ENCODE measurements at places on chromosomes 1 and 21. TPM values are rescaled to one million over a fixed set of nuclear protein-coding genes. Genes with fewer than 3 reads are reported as not detected.

CFAP141 gene
- not detected for total RNA-seq

GRCh38 chr1:103162360-103162759, 54.0 kb upstream of the COL11A1 start:
- no peak for DNase-seq

DNA sequence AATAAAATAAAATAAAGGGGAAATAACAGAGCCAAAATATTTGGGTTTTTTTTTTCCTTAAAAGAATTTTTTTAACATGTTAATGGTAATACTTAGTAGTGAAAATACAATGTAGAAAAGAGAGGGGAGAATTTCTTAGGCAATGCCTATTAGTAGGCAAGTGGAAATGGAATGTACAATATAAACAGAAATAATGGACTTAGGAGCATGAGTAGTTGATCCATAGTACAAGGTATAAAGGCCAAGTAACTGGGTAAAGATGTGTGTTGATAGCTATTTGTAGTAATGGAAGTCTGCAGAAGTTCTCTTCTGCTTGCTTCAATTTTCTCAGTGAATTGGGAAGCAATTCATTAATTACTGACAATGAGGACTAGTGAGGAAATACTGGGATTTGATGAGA, 34.4 kb downstream of the TESK2 start:
- no peak for DNase-seq

DNA sequence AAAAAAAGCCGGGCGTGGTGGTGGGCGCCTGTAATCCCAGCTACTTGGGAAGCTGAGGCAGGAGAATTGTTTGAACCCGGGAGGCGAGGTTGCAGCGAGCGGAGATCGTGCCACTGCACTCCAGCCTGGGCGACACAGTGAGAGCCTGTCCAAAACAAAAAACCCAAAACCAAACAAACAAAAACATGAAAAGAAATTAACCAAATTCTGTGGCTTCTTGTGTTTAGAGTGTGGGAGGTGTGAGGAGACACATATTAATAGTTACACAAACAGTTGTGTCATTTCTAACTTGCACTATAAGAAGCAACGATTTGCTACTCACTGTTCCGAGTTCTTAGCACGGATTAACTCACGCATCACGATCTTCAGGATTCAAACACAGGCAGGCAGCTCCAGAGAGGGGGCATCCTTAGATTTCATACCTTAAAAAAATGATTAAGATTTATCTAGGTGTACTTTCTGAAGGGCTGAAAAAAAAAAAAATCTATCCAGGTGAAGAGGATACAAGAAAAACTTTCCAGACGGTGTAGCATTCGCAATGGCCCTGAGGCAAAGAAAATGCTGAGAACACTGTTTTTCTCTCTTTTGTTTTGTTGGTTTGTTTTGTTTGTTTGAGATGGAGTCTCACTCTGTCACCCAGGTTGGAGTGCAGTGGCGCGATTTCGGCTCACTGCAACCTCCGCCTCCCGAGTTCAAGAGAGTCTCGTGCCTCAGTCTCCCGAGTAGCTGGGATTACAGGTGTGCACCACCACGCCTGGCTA, 713 bp upstream of the HMGCL start:
- no peak for DNase-seq

FCRL2 gene
- not detected for total RNA-seq

TCEA3 gene
- total RNA-seq: 26.5 TPM

S100A5 gene
- not detected for total RNA-seq

DNA sequence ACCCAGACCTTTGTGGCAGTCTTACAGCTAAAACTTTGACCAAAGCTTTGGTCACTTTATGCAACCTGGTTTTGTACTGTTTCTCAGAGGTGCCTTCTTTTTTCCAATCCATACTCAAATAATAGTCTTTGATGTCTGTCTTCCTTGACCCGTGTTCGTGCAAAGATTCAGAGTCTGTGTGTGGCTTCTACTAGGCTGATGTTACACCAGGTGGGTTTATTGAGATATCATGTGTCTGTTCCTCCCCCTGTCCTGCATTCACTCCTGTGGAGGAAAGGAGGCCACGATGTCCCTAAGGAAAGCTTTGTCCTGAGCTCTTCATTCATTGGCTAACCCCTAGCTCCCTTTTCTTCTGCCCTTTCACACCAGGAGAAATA, 15.0 kb upstream of the IKBKE start:
- no peak for DNase-seq

CNKSR1 gene
- total RNA-seq: 21.9 TPM

DNA sequence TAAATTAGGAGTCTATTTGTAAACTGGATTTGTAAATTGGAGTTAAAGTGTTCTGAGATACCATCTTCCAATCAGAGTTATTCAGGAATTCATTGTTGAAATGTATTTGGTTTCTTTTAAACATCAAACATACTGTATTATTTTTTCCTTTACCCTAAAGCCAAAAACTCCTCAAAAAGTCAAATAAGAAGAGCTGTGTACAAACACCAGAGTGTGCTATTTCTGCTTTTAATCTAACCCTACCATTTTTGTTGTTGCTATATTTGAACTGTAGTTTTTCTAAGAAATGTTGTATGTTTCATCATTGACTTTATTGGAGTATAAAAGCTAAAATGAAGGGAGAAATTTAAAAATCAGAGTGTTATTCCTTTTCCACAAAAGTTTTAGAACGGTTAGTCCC, 35.8 kb downstream of the SLC30A7 start:
- DNase-seq: no peak

DNA sequence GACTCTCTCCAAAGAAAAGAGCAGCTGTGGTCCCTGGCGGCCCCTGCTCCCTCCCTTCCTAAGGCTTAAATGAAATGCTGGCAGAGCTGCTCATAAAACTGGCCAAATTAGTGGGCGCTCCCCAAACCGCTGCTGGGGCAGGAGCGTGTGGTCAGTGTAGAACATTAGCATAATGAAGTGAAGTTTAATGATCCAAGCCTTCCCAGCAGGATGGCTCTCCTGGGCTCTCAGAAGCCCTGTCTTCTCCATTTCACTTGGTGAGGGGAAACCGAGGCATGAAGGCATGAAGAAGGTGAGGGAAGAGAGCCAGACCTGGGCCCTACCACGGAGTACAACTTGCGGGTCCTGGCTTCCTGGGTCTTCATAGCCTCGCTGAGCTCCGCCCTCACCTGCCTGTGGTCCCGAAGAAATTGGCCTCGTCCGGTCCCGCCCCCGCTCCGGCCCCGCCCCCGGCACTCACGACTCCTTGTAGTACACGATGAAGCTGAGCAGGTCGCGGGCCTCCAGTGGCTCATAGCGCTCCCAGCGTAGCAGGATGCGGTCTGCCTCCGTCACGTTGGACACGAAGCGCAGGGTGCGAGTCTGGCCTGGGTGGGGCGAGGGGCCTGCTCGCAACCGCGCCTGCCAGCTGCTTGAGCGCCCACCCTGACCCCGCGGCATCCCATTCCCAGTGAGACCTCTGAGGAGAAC, 10.3 kb downstream of the INSRR start:
- DNase-seq: no peak

DNA sequence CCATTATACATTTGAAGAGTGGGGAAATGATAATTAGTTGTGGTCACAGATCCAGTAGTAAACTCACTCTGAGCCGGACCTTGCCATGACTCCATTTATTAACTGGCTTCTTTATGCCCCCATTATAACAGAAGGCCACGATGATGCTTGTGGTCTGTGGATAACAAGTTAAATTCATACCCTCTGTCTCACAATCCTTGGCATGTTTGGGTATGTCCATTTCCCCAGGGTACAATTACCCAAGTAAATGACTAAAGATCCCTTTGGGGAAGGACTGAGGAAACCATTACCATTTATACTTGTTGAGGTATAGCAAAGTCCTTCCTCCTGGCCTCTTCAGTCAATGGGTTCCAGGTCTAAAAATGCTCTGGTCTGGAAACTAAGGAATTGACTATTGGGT, 7.3 kb upstream of the USP1 start:
- no peak for DNase-seq

DNA sequence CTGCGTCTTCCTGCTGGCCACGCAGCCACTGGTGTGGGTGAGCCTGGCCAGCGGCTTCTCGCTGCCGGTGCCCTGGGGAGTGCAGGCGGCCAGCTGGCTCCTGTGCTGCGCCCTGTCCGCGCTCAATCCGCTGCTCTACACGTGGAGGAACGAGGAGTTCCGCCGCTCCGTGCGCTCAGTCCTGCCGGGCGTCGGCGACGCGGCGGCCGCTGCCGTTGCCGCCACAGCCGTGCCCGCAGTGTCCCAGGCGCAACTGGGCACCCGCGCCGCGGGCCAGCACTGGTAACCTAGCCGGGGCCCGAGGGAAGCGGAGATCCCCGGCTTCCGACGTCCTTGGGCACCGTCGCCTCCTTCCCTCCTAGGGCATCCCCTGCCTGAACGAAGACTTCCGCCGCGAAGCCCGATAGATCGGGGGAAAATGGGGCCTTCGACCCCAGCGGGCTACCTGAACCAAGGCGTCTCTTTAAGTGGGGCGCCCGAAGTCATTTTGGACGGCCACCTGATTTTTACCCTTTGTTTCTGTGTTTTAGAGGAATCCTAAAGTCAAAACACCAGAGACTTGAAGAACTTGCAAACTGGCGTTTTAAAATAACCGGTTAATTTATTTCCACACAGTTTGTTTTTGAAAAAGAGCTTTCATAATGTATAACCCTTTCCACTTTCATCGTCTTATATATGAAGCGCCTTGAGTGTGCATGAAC, 2.0 kb downstream of the GPR88 start:
- no peak for DNase-seq

GRCh38 chr1:24277420-24278169, 41.6 kb upstream of the GRHL3 start:
- DNase-seq: no peak

KCNC4 gene
- 10.1 TPM for total RNA-seq

- DNase-seq: no peak
These were observed 1.2 kb downstream of the SDHB start for GRCh38 chr1:17052641-17053040.

BMP8B gene
- 0.98 TPM for total RNA-seq

HUNK gene
- total RNA-seq: 0.74 TPM

TGFB2 gene
- 16.9 TPM for total RNA-seq

DNA sequence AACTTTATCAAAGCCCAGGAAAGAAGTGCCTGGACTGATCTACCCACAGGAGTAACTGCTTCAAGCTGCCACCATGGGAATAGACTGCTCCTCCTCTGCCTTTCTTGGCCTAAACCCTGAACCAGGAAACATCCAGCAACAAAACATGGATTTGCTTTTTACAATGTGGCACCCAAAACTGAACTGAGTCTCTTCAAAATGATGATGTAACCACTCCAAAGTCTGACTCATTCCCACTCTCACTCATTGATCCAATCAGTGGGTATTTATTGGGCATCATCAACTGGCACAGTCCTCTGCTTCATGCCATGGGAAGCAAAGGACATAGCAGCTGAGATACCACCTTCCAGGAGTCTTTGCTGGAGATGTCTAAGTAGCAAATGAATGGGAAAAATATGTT, 23.5 kb downstream of the CYP4A22 start:
- DNase-seq: peak; percentile 27

DNA sequence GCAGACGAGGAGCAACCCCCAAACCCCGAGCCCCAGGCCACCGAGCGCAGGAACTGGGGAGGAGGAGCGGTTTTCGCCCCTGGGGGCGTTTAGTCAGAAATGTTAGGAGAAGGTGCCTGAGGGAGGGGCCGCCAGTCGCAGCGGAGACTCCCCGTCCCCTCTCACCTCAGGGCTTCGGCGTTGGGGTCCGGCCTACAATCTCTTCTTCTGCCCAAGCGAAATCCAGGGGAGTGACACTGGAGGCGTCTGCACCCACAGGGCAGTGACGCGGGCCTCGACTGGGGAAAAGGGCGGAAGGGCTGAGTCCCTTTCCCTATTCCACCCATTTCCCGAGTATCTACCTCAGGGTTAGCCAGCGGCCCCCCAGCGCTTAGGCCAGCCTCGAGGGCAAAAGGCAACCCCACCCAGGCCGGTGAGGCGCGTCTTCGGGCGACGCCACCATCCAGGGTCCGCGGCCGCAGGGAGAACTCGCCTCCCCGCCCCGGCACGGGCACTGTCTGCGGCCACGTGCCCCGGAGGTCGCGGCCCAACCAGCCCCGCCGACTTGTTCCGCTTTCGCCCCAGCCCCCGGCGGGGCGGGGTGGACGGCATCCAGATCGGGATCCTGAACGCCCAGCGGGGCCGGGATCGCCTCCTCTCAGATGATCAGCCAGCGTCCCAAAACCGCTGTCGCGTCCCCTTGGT, 118.7 kb upstream of the BARHL2 start:
- no peak for DNase-seq

GRCh38 chr1:54352755-54353154, 53.4 kb downstream of the SSBP3 start:
- no peak for DNase-seq

- DNase-seq: no peak
These were observed 3.0 kb downstream of the RUSC1 start for GRCh38 chr1:155323729-155324036.

DNA sequence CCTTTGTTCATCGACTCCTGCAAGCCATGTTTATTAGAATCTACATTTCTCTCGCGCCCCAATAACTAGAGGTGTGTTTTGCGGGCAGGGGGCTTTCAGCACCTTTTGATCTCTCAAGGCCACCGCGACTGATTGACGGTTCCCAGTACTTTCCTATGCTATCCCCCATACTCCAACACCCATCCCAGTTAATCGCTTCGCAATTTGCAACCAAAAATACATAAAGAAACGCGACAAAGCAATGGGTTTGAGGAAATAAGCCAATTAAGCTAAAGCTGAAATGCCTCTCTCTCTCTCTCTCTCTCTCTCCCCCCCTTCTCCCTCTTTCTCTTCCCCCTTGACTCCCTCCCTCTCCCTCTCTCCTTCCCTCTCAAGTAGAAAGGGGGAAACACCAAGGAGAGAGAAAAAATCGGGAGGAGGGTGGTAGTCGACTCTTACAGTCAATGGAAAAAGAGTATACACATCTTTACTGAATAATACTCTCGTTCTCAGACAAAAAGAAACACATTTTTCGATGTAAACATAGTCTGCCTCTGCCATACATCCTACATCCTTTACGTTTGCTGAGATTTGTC, 128.0 kb upstream of the DPYD start:
- DNase-seq: no peak

DNA sequence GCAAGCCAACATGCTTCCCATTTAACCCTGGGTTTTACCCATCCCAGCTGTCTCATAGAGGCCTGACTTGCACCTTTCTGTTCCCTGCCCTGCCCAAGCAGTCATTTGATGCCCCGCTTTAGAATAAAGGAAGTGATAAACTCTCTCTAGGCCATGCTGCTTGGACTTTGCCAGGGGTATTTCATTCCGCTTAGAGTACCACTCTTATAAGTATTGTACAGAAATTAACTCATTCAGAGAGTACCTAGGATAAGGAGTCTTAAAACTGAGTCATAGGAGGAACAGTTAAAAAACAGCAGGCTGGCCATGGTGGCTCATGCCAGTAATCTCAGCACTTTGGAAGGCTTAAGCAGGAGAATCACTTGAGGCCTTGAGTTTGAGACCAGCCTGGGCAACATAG, 21.0 kb upstream of the LYST start:
- no peak for DNase-seq

CNST gene
- 20.6 TPM for total RNA-seq

DNA sequence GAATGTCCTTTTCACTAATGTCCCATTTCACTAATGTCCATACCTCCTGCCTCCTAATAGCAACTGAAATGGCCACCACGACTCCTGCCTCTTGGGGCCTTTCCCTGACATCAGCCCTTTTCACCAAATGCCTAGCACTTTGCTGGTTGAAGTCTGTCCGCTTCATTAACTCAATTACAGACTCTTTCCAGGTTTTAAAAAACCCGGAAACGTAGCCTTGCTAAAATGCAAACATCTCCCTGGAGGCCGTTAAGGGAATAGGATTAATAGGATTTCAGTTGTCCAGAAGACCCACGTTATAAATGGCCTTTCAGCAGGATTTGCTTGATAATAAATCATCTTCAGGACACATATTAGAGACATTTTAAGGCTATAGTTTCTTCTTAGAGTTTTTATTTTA, 25.7 kb upstream of the ERO1B start:
- DNase-seq: no peak

PSEN2 gene
- 22.1 TPM for total RNA-seq

- no peak for DNase-seq
These were observed 64.6 kb downstream of the SIK1 start for GRCh38 chr21:43362321-43362791.

RIMS3 gene
- 4.7 TPM for total RNA-seq

Data from vagina (tissue), 2 donors.